CD4-positive, alpha-beta T cell treated with Interleukin-2 at 100 ng/mL for 4 hours (primary cell): ENCODE measurements at places on chromosomes 5 and 9.

DNA sequence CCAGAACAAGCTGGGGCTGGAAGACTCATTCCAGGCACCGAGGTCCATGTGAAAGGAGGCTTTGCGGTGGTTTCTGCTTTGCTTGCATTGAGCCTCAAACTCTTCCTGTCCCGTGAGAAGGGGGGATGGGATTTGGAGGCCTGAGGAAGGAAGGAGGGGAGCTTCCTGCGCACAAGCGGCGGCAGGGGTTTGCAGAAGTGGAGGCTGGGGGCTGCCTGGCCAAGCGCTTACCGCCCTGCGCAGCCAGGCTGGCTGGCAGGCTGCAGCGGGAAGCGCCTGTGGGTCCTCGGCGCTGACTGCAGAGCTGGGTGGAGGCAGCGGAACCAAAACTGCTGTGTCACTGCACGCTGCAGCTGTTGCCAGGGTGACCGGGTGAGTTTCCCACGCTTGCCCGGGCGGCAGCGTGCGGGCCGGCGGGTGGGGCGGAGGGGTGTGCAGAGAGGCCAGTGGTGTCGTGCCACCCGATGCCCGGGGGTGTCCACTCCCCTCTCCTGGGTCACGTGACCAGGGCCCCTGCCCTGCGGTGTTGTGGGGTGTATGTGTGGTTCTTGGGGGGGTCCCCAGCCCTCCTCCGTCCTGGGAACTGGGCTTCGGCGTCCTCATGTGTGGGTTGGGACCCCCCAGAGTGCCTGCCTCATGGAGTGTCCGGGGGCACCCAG, 81.0 kb downstream of the RXRA start:
- DNase-seq: peak; percentile 82

DNA sequence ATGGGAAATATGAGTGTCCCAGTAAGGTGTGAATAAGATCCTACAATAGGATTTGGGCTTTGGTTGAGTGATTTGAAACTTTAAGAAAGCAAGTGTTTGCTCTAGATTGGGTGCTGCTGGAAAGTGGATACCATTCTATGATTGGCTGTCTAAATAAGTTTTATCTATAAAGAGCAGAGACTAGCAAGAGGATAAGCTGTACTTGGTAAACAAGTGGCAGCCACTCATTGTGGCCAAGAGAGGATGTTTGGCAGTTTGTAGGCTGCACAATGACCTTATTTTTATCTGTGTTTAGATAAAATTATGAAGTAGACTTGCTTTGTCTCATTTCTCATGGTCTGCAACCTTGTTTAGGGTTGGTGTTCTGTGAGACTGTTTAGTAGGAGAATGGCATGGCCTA, 341.6 kb upstream of the PIK3R1 start:
- no peak for DNase-seq

GRCh38 chr5:35794684-35795375, 61.9 kb upstream of the IL7R start:
- DNase-seq: no peak

- no peak for DNase-seq
Measured at GRCh38 chr9:137202966-137203365, 2.4 kb upstream of the TPRN start.

GRCh38 chr9:35367451-35367850, 122.5 kb upstream of the RUSC2 start:
- no peak for DNase-seq

- DNase-seq: no peak
Measured at GRCh38 chr9:111039231-111039906, 1.1 kb upstream of the LPAR1 start.

DNA sequence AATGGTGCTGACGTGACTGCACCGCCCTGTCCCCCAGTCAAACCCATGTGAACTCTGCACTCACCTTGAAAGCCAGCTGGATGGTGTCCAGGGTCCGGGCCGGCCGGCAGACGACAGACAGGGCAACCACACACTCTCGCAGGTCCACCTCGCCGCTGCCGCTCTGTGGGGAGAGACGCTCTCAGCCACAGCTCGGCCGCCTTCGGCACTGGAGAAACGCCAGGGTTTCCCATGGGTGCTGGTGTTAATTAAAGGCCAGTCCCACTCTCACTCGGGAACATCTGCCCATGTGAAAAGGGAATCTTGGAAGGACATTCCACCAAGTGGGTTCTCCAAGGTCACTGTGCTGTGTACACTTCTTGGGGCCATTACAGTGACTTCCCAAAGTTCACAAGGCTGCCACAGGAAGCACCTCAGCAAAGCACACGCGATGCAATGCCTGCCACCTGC, 25.5 kb upstream of the SLC6A3 start:
- DNase-seq: no peak

GRCh38 chr5:16427587-16427986, 38.0 kb downstream of the ZNF622 start:
- DNase-seq: no peak

DNA sequence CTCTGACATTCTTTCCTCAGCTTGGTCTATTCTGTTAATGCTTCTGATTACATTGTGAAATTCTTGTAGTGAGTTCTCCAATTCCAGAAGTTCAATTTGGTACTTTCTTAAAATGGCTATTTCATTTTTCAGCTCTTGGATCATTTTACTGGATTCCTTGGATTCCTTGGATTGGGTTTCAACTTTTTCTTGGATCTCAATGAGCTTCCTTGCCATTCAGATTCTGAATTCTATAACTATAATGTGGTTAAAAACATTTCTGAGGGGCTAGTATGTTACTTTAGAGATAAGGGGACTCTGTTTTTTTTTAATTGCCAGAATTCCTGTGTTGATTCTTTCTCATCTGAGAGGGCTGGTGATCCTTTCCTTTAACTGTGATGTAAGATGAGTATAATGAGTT, 136.4 kb downstream of the MCTP1 start:
- no peak for DNase-seq

DNA sequence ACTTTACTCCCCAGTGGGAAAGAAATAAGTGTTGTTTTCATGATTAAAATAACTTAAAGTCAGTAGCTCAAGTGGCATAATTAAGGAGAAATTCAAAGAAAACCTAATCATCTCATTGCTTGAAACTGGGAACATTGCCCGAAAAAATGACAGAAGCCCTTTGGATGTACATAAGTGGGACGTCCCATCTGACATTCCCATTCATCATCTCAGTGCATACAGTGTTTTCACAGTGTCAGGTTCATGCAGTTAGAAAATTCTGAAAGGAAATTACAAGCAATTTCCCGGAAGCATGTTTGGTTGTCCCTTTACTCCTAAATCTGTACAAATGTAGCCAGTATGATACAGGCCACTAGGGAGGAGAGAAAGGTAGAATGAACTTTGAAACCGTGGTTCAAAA, 95.6 kb downstream of the ADAMTS16 start:
- no peak for DNase-seq

- DNase-seq: no peak
Measured at GRCh38 chr9:136656795-136657611, 5.7 kb upstream of the EGFL7 start.

- no peak for DNase-seq
Measured at GRCh38 chr5:90638878-90639277, 80.3 kb downstream of the ADGRV1 start.

GRCh38 chr5:100827481-100827889, 75.6 kb downstream of the ST8SIA4 start:
- DNase-seq: no peak

- DNase-seq: no peak
Measured at GRCh38 chr5:150500328-150500841, 7.5 kb upstream of the NDST1 start.

DNA sequence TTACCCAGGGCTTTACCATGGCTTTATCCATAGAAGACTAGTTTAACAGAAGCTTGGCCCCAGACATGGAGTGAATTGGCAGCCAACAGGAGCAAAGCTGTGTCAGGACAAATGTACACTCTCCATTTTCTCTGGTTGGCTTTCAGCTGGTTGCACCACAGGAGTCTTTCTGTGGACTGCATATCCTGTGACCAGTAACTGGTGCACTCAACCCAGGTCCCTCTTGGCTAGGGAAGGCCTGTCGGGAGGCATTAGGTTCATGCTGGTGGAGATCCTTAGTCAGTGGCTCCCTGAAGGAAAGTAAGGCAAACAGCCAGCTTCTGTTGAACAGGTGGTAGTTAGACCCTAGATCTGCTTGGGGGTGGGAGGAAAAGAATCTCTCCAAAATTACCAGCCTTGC, 146.9 kb upstream of the TLX3 start:
- no peak for DNase-seq

DNA sequence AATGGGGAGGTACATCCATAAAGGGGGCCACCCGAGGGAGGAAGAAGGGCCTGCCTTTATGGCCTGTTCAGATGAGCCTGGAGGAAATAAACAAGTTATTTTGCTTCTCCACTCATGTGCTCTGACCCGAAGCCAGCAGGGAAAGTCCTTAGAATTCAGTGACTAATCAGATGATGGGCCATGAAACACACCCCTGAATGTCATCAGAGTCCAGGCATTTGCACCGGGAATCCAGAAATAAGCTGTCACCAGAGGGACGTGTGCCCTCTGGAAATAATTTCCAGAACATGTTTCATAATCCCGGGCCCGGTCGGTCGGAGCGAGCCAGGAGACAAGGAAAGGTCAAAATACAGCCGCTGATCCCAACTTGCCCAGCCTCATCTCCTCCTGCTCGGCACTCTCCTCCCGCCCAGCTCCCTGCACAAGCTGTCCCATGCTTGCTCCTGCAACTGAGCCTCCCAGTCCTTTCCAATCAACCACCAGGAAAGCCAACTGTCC, 73.6 kb upstream of the ZNF622 start:
- no peak for DNase-seq

GRCh38 chr9:20382460-20383071, 239.7 kb downstream of the MLLT3 start:
- no peak for DNase-seq

DNA sequence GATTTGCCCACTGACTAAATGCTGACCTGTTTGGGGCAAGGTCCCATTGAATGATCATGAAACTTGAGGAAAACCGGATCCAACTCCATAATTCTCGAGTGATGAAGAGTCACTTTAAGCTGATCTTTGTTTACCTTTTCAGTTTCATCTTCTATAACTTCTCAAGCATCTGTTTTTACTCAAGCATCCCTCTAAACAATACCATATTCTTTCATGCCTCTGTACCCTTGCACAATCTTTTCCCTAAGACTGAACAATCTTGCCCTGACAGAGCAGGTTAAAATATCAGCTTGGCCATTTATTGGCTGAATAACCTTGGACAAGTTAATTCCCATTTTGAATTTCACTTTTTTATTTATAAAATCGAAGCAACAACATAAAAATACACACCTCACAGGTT, 39.8 kb downstream of the TYRP1 start:
- DNase-seq: no peak

GRCh38 chr5:62341783-62342475, 35.9 kb downstream of the KIF2A start:
- DNase-seq: peak; percentile 32

GRCh38 chr9:121622387-121623203, 28.8 kb upstream of the DAB2IP start:
- DNase-seq: no peak

DNA sequence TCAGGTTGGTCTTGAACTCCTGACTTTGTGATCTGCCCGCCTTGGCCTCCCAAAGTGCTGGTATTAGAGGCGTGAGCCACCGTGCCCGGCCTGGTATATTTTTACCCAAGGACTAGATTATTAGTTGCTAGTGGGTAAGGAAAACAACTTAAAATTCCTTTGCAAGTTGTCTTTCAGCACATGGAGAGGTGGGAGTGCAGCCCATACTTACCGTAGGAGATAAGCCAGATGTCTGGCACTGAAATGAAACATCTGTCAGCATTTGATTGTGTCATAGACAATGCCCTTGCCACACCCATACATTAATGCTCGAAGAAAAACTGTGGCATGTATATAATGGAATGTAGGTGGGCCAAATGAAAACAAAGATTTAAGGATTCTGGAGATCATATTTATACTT, 36.6 kb upstream of the ANKH start:
- no peak for DNase-seq

- DNase-seq: no peak
Measured at GRCh38 chr5:96572864-96573512, 89.2 kb upstream of the CAST start.

GRCh38 chr9:76526026-76526425, 67.0 kb downstream of the GCNT1 start:
- DNase-seq: no peak

- DNase-seq: no peak
Measured at GRCh38 chr5:15864536-15865215, 314.9 kb downstream of the MARCHF11 start.

- DNase-seq: no peak
Measured at GRCh38 chr5:54720341-54720740, 202.8 kb downstream of the SNX18 start.

DNA sequence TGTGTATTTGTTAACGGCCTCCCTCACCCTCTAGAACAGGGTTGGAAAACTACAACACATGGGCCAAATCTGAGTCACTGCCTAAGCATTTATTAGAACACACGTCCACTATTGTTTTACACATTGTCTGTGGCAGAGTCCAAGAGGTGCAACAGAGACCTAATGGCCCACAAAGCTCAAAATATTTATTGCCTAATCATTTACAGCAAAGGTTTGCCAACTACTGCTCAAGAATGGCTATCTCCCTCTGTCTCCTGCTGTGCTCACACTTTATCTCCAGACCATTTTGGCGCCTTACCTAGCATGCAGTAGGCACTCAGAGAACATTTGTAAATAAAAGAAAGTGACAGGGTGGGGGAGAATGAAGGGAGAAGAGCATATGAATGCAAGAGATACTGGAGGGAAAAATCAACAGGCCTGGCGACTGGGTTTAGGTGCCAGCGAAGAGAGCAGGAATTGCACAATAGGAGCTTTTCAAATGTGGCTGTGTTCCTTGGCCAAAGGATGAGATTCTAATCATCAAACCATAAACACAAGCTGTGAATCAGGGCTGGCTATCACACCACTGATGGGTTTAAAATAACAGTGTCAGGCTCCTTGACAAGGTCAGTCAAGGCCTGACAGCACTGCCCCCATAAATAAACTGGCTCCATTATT, 80.3 kb downstream of the EPB41L4A start:
- DNase-seq: no peak

DNA sequence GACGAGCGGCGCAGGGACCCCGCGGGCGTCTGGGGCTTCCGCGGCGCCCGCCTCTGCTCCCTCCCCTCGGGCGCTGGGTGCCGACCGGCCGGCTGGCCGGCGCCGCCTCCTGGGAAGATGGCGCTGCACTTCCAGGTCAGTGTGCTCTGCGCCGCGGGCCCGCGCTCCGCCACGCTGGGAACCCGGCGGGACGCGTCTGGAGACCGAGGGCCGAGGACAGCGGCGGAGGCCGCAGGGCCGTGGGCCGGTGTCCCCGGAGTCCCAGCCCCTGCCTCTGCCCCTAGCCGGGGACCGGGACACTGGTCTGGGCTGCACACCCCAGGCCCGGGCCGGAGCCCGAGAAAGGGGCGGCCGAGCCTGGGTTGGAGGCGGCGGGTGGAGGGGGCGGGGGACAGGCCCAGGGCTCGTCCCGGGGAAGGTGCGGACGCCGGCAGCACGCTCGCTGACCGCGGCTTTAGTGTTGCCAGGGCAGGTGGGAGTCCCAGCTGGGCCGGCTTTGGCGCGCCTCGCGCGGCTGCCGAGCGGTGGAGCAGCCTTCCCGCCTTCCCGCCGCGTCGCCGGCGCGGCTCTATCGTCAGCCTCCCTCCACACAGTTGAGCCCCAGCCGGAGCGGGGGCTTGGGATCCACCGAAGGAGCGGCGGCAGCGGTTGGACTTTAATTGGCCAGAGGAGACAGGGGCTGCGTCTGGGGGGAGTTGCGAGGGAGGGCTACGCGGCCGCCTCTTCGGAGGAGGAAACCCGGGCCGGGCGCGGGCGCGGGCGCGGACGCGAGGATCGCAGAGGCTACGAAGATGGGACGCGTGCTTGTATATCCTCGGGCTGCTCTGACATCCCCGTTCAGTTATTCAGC, at the start of gene RANBP17:
Gene RANBP17 (plus strand): TSS at position 102 of the 850 bp plus-strand sequence.
- no peak for DNase-seq
